ENCODE measurements at places on chromosomes 2 and 18. TPM values are rescaled to one million over a fixed set of nuclear protein-coding genes. Genes with fewer than 3 reads are reported as not detected.

DNA sequence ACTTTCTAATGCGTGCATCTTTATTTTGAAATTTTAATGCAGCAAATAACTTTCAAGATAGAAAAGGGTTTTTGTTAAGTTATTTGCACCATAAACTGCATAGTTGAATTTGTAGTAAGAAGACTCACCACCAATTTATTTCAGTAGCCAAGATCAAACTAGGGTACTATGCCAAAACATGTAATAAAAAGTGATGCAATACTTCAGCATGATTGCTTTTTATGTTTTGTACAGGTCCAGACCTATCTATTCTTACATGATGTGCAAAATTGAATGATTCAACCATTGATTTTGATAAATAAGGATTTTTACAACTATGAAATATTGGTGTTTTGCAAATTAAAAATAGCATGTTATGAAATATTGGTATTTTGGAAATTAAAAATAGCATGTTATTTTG is 26.7 kb downstream of the AGPS start:
- peak; percentile 77 for DNase-seq

- DNase-seq, result no peak
These were observed 164.7 kb upstream of the HNMT start for GRCh38 chr2:137799600-137799999.

DNA sequence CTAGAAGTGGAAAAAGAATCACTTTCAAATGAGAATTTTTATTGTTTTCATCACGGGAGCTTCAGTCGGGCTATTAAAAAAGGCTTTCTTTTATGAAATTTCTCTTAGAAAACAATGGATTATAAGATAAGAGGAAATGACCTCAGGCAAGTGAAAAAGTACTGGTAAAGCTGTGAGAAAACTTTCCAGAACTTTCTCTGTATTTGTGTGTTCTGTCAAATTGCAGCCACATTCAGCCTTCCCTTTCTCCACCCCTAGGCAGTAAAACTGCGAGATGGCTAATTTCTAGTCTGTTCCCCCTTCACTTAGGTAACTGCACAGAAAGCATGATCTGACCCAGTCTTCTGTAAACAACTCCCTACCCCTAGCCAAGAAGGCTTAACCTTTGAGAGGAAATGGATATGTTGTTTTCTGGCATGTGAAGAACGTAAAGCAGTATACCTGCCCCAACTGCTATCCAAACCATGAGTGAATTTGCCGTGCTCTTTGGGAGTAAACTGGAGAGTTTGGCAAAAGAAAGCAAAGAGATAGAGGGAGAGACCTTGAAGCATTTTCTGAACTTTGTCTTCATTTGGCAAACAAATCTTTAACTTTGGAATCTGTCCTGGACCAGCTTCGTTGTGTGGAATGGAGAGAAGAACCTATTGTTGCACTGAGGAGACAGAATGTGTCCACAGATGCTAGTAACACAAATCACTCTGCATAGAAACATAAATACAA is 105.4 kb downstream of the ETAA1 start:
- DNase-seq, result no peak

DNA sequence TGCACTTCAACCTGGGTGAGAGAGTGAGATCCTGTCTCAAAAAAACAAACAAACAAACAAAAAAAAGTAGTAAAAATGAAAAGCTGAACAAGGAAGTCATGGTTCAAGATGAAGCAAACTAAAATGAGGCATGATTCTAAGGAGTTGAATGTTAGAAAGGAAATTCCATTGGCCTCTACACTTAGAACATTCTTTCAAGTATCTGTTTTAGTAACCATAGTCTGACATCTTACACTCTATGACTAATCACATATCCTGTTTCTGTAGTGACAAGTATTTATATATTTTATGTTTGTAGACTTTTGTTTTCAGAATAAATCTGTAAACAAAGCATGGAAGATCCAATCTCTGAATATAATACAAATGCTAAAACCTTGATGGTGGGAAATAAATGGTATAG is 164.1 kb downstream of the KIAA1328 start:
- no peak for DNase-seq

DNA sequence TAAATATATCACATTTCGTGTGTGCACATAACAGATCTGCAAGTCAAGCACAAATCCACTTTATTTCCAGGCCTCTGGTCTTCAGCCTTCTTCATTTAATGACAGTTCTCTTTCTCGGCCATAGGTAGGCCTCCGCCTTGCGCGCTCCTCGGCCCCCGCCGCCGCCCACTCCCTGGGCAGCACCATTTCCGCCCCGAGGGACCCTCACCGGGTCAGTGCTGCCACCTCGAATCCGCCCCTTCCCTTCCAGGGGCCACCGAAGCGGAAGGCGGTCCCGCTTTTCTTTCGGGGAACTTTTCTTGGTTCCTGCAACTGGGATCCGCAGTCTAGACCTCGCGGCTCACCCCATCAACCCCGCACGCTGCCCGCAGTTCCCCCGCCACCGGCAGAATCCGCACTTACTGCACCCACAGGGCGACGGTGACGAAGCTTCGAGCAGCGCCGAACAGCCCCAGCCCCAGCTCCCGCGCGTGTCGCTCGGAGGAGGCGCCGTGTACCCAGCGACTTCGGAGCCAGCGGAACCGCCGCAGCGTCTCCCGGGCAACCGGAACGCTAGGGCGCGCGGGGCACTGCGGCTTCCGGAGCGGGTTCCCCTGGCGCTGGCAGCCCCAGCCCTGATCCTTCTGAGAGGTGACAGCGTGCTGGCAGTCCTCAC is at the start of gene CDKL4:
CDKL4 (minus strand) TSS at position 502 of the 655 bp plus-strand sequence.
- DNase-seq, result no peak

- no peak for DNase-seq
These were observed 464.2 kb downstream of the MEIS1 start for GRCh38 chr2:66899109-66899508.

DNA sequence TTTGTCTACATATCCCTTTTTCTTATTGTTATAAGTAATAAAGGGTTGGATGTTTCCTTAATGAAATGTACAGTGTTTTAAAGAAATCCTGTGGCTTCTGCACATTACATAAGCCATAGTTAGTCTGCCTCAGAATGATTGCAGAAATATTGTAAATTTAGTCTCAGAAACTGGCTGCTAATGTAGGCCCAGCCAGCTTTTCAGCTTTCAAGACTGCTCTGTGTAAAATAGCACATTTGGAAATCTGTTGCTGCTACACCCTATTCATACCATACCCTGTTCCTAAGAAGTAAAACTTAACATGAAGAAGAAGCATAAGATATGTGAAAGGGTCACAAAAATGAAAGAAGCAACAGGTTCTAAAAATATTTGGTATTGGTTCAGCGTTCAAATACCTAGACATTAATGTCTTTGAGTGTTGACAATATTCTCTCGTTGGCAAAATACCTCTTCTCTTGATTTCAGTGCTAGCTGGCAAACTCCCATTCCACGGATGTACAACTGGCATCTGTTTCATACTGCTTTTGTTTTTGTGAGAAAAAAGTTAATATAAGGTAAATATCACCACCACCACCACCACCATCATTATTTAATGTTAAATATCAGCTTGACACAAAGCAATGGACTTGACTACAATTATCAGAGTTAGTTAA is 19.2 kb upstream of the NCKAP1 start:
- DNase-seq, result no peak

DNA sequence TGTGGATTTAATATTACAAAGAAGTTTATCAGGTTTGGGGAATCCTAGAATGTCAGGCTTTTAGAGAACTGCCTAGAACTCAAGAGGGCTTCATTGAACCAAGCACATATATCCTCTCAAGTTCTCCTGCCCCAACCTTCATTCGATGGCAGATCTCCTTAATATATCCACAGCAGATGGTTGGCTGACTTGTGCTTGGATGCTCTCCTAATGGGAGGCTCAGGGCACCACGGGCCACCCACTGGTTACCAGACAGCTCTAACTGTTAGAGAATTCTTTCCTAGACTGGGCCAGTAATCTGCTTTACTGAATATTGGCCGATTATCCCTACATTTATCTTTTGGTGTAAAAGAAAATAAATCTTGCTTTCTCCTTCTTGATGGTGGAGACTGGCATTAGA is 87.2 kb upstream of the ATP8B1 start:
- no peak for DNase-seq

GRCh38 chr2:231552752-231553151 is 22.5 kb upstream of the NMUR1 start:
- no peak for DNase-seq

GRCh38 chr2:217186152-217186551 is 326.3 kb upstream of the TNP1 start:
- DNase-seq, result no peak

- DNase-seq, result peak; percentile 2
These were observed 264.7 kb downstream of the RNF152 start for GRCh38 chr18:61628085-61628484.

DNA sequence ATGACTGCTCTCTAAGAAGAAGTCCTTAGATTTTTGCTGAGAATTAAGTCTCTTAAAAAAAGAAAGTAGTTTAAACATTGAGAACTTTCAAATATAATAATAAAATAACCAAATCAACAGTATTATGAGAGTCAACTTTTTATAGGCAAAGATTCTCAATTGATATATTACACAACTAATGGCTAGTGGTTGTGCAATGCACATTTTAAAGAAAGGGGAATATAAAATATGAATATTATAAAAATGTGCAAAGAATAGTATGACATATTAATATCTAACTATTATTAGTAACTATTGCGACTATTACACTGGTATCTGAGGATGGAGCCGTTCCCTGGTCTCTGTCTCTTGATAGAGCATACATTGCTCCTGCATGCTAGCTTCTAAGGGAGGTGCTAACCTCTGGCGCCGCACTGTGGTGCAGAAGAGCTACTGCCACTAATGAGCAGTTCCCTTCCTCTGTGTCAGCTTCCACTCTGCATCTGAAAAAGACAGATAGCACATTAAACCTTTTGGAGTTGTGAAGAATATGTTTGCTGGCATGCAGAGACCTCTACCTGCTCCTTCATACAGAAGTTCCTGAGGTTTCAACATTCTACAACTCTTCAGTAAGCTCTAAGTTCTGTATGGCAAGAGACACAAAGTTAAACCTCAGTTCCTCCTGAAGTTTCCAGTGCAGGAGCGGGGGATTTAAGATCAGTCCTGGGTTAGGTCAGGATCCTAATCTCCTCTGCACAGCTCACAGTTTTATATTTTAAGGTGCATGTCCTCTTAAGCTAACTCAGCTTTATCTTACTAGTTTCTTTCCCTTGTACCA is 3.5 kb upstream of the SLC9A2 start:
- peak; percentile 72 for DNase-seq

- peak; percentile 58 for DNase-seq
These were observed at the start of gene ERFE for GRCh38 chr2:238158509-238159070. ERFE (plus strand) TSS chr2:238158970; CDS start chr2:238159008, 38 bp downstream.

GRCh38 chr18:30208546-30208945 is 834.0 kb downstream of the DSC3 start:
- no peak for DNase-seq

- peak; percentile 81 for DNase-seq
These were observed 36.5 kb downstream of the MRPL44 start for GRCh38 chr2:223993634-223994232.

- peak; percentile 71 for DNase-seq
These were observed 50.6 kb downstream of the TRAF3IP1 start for GRCh38 chr2:238370823-238371372.

GRCh38 chr2:103155308-103155707 is 393.5 kb downstream of the TMEM182 start:
- DNase-seq, result no peak

DNA sequence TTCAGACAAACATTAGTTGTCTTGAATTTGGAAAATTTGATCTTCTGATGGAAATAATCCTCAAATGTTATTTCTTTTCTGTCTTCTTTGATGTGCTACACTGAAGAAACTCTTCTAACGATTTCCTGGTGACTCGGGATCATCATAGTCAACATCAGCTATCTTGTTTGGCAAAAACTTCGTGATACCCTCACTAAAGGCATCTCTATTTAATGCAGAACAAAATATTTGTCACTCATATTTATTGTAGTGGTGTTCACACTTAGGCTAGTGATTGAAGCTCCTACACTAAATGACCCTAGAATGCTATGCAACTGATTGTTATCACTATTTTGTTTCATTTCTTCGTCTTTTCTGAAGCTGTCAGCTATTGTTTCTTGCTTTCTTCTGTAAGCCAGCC is 334.7 kb upstream of the ZEB2 start:
- no peak for DNase-seq

DNA sequence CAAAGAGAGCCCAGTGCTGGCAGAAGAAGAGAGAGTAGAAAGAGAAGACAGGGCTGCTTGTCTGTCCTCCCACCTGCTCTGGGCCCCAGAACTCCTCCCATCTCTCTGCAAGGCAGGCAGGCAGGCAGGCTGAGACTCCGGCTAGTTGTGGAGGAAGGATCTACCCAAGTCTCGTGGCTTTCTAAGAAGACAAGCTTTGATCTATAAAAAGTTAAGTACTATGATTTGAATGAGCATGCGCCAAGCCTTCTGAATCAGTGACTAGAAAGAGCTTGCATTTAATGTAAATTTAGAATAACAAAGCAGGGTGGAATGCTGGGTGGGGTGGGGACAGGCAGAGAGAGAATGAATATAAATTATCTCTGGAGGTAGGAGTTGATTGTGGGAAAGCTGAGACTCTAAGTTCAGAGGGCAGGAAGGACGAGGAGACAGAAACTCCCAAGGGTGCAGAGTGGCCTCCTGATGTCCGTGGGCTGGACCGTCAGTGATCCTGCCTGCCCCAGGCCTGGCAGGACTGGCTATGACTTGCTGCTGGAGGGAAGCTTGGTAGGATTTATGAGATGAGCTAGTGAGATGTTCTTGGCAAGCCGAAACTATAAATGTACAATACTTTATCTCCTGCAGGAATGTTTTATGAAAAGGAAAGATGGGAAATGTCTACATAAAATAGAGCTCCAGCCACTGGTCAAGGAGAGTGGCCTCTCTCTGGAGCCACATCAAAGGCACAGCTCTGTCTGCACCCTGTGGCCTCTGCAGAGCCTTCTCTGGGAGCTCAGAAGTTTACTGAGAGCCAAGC is 447.5 kb downstream of the TNS1 start:
- no peak for DNase-seq

Gene NEMP2
- total RNA-seq, result 46.0 TPM

Gene EVX2
- total RNA-seq, result not detected

Gene ANKRD29
- total RNA-seq, result 2.4 TPM

Gene RGPD3
- total RNA-seq, result 0.20 TPM

Gene SCN2A
- not detected for total RNA-seq

Gene REG3A
- not detected for total RNA-seq

Gene SNED1
- total RNA-seq, result 18.0 TPM
